ENCODE measurements at places on chromosomes 5 and 9.

GRCh38 chr5:9318031-9318430, 227.8 kb downstream of the SEMA5A start:
- DNase-seq = no peak

DNA sequence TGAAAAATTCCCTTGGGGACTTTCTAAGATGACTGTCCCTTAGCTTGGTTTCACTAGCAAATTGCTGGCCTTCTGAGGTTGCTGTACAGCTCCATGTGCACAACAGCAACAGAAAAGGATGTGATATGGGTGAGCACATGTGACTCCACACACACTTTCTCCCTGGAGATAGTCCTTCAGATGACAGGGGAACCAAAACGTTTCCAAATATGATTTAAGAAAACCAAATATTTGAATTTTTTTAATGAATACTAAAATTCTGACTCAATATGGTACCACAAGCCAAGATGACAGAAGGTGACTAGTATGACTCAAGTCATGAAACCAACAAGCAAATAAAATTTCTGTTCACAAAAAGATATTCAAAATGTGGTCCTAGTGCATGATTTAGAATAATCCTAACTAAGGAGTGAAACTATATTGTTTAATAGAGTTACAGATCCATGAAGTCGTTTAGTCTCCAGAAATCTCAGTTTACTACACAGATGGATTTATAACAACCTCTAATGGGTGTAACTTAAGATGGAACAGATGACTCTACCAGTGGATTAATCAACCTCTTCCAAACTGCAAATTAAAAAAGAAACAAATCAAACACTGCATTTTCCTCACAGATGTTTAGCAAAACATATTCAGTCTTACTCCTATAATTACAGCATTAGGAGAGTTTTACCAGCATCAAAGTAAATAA, 144.8 kb upstream of the PIK3R1 start:
- peak; percentile 28 for DNase-seq

- no peak for DNase-seq
Measured at GRCh38 chr5:131684051-131684450, 49.0 kb upstream of the RAPGEF6 start.

GRCh38 chr9:71393005-71393404, 271.6 kb upstream of the TRPM3 start:
- DNase-seq = no peak

DNA sequence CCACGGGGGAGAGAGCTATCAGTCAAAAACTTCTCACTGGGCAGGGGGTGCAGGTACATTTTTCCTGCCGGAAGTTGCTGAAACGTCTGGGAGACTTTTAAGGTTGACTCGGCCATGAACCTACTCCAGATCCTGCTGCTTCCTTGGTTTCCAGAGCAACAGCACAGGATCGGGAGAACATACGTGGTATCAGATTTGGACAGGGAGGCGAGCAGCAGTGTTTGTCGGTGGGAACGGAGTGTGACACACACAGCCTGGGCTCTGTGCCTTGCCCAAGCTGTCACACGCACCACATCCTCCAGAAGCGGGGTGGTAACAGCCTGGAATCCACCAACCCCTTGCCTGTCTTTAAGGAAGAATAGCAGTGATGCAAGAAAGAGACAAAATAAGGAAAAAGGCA, 276.5 kb downstream of the SLIT3 start:
- DNase-seq = no peak

DNA sequence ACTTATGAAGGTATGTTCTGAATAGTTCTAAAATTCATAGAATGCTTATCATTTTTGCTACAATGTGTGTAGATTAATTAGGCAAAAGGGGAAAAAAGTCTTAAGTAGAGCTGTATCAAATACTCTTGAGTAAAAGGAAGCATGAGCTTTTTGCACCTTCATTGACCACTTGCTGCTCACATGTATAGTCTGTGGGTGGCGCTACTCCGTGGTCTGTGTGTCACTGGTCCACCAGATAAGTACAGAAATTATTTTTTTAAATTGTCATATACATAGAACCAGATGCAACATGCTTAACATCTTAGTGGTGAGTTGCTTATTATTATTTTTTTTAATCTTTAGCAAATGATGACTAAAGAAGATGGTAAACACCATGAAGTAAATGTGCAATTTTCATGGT, 130.2 kb downstream of the MAN2A1 start:
- no peak for DNase-seq

GRCh38 chr5:176768174-176768970, 42.0 kb upstream of the UNC5A start:
- DNase-seq = no peak

DNA sequence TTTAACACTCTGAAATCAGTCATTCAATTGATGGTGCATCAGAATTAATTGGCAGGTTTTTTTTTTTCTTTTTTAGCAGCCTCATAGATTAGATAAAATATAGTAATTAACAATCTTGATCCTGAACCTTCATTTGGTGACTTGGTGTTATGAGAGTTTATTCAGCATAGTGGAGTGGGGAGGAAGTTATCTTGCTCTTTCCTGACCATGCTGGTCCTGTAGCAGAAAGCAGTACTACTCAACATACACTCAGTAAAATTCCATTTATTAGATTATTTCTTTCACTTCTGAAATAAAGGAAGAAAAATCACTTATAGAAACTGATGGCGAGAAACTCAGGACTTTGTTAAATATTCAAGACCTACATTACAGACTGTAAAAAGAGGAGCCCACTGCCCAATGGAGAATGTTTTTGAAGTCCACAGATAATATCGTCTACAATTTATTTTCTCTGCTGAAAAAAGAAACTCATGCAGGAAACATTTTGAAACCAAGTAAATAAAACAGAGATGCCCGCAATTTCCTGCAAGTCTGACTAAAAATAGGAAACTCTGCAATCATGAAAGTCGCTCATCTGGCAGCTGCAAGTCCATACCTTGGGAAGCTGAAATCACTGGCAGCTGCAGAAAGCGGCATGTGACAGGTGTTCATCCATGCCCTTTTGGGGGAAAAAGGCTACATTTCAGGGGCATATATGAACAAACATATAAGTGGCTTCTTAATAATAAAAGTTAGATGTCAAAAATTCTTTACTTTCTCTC, 233.2 kb upstream of the RFX3 start:
- no peak for DNase-seq

DNA sequence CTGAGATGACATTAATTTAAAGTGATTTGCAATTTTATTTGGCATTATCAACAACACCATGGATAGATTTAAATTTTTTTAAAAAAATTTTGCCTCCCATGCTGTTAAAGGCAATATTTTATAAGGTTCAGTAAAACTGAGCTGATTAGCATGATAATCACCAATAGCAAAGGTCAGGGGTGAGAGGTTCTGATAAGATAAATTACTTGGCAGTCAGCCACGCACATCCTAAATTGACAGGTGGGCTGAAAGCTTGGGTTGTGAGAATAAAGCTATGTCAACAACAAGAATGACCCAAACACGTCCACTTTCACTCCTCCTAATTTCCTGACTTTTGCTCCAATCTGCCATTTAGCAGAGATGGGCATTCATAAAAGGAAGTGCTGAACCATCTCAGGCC, 127.1 kb downstream of the LHFPL2 start:
- no peak for DNase-seq

DNA sequence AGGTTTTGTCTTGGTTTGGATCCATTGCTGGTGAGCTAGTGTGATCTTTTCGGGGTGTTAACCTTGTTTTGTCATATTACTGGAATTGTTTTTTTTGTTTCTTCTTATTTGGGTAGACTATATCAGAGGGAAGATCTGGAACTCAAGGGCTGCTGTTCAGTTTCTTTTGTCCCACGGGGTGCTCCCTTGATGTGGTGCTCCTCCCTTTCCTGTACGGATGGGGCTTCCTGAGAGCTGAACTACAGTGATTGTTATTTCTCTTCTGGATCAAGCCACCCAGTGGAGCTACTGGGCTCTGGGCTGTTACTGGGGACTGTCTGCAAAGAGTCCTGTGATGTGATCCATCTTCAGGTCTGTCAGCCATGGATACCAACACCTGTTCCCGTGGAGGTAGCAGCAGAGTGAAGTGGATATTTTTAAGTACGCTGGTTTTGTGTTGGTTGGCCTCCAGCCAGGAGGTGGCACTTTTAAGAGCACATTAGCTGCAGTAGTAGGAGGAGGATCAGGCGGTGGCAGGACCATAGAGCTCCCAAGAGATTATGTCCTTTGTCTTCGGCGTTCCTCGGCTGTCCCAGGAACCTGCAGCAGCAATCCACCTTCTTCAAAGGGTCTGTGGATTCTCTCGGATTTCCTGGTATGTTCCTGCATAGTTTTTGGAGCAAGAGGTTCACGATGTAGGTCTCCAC, 27.2 kb downstream of the SCAMP1 start:
- DNase-seq = no peak

DNA sequence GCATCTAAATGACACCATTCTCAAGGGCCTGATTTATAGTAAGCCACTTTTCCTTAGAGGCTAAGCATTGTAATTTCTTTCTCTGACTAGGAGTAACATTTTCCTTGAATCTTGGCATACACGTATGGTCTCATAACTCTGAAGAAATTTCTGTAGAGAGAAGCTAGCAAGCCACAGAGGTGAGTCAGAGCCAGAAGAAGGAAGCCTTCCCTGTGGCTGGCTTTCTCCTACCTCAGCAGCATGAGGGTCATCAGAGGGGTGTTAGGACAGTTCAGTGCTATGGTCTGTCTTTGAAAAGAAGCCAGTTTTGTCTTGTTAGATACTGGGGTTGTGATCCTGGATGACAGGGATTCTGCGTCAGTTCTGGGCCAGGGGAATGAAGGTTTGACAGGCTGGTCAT, 3.2 kb downstream of the SNX30 start:
- no peak for DNase-seq

GRCh38 chr5:32352685-32353084, 39.9 kb upstream of the MTMR12 start:
- DNase-seq = no peak

DNA sequence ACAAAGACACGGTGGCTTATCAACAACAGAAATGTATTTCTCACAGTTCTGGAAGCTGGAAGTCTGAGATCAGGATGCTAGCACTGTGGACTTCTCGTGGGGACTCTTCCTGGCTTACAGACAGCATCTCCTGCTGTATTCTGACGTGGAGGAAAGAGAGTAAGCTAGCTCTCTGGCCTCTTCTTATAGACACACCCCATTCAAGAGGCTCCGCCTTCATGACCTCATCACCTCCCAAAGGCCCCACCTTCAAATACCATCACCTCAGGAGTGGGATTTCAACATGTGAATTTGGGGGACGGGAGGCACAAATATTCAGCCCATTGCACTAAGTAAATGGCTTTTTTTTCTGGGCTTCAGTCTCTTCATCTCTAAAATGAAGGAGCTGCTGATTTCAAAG, 27.6 kb downstream of the KCNMB1 start:
- no peak for DNase-seq

GRCh38 chr5:35483780-35484179, 133.9 kb upstream of the SPEF2 start:
- no peak for DNase-seq

All from stimulated activated naive B cell treated with anti-CD40 and anti-IgM and Interleukin-4, amounts not matched to agents 10 μg/mL and 1 μg/mL and 100 μg/mL, for 72 hours (primary cell).